ENCODE measurements at places on chromosomes 13 and 19. TPM values are rescaled to one million over a fixed set of nuclear protein-coding genes. Genes with fewer than 3 reads are reported as not detected.

ANKRD24 gene
- 0.85 TPM for total RNA-seq

STOML3 gene
- not detected for total RNA-seq

PGLYRP2 gene
- total RNA-seq = not detected

UBE2L5 gene
- total RNA-seq = not detected

BRSK1 gene
- 0.79 TPM for total RNA-seq

TEKTIP1 gene
- 2.7 TPM for total RNA-seq

FCHO1 gene
- 22.5 TPM for total RNA-seq

C3 gene
- total RNA-seq = 8.2 TPM

PLIN4 gene
- total RNA-seq = 4.5 TPM

PLK5 gene
- total RNA-seq = not detected

LRRC8E gene
- total RNA-seq = not detected

PTH2 gene
- not detected for total RNA-seq

GNA15 gene
- total RNA-seq = 12.4 TPM

ANGPTL8 gene
- not detected for total RNA-seq

ANGPTL4 gene
- total RNA-seq = 11.8 TPM

SYT5 gene
- not detected for total RNA-seq

FAM216B gene
- total RNA-seq = not detected

ZNF560 gene
- not detected for total RNA-seq

SULT2A1 gene
- total RNA-seq = not detected

PRR19 gene
- total RNA-seq = 0.49 TPM

FAM124A gene
- total RNA-seq = 23.2 TPM

IGSF23 gene
- total RNA-seq = not detected

SHD gene
- 1.2 TPM for total RNA-seq

PRR36 gene
- total RNA-seq = 0.19 TPM

MAP4K1 gene
- total RNA-seq = 71.7 TPM

NCR1 gene
- 11.8 TPM for total RNA-seq

RUBCNL gene
- total RNA-seq = 77.2 TPM

CGB1 gene
- total RNA-seq = not detected

NDFIP2 gene
- 22.2 TPM for total RNA-seq

LMTK3 gene
- 1.5 TPM for total RNA-seq

NLRP12 gene
- 6.9 TPM for total RNA-seq

LILRB3 gene
- 97.5 TPM for total RNA-seq

ANKLE1 gene
- 1.9 TPM for total RNA-seq

LCP1 gene
- 536 TPM for total RNA-seq

S1PR2 gene
- 6.1 TPM for total RNA-seq

All from spleen (tissue), 13 donors.